ENCODE measurements at places on chromosomes 5 and 9.

- no peak for DNase-seq
Observed at GRCh38 chr5:61496446-61496845, 164.4 kb downstream of the ZSWIM6 start.

GRCh38 chr9:129176701-129177442 lies 1.2 kb downstream of the IER5L start:
- DNase-seq, result no peak

DNA sequence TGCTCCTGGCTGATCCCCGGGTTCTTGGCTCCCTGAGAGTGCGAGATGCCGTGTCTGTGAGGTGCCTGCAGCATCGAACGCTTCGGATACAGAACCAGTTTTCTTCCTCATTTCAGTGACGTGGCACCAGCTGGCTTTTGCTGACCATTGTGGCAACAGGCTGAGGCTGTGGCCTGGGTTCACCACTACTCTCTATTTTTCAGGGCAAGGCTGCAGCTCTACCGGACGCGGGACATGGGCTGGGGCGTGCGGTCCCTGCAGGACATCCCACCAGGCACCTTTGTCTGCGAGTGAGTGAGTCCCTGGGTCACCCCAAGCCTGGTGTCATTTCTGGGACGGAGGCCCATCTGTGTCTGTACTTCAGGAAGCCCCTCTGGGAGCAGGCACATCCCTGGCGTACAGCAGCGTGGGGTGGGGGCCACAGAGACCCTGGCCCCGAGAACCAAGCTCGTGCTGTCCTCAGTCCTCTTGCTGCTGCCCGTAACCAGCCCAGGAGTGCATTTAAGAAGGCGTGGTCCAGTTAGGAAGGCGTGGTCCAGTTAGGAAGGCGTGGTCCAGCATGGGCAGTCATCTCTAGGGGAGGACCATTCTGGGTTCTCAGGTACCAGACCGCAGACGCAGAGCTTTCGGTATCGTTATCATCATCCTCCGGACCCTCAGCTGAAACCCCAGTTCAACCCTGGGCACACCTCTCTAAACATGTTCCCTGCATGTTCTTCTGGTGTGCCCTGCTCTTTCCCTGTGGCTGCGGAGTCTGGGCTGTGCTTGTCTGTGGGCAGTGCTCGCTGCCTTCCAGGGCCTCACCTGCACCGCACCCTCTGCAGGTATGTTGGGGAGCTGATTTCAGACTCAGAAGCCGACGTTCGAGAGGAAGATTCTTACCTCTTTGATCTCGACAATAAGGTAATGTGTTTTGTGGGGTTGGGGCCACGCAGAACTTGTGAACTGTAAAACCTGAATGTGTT lies 60.1 kb upstream of the CACNA1B start:
- DNase-seq, result no peak

DNA sequence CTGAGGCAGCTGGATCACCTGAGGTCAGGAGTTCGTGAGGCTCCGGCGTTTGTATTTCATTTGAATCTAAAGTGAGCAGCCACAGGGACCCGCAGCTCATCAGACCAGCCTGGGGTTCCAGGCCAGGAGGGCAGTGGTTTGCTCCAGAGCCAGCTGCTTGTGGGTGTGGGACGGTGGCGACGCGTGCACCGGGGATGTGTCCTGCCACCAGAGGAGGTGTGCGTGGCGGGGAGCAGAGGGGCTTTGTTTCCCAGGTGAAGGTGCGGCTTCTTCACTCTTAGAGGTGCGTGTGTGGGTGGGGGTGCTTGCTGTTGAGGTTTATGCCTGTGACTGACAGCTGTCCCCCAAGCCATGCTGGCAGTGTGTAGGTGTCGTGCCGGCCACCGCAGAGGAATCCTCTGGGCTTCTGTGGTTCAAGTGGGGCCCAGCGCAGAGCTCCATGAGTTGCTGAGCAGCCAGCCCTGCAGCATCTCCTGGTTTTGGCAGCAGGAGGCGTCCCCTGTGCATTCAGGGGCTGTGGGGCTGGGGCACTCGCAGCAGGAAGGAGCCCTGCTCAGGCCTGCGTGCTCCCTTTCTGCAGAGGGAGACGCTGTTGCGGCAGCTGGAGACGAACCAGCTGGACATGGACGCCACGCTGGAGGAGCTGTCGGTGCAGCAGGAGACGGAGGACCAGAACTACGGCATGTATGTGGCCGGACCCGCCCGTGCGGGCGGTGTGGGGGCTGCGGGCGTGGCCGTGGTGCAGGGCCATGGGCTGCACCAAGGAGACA lies 6.9 kb upstream of the AJM1 start:
- DNase-seq, result no peak

DNA sequence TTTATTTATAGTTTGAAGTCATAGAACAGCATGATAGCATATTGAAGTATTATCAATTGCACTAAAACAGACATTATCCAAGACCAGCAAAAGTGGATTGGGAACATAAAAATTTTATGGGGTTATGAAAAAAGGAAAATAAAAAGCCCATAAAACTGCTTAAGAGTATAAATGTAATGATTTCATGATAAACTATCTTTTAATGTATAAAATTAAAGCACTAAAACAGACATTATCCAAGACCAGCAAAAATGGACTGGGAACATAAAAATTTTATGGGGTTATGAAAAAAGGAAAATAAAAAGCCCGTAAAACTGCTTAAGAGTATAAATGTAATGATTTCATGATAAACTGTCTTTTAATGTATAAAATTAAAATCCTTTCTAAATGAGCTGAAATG lies 119.0 kb upstream of the DAPK1 start:
- DNase-seq, result no peak

- no peak for DNase-seq
Observed at GRCh38 chr5:72503888-72504491, 3.2 kb downstream of the ZNF366 start.

DNA sequence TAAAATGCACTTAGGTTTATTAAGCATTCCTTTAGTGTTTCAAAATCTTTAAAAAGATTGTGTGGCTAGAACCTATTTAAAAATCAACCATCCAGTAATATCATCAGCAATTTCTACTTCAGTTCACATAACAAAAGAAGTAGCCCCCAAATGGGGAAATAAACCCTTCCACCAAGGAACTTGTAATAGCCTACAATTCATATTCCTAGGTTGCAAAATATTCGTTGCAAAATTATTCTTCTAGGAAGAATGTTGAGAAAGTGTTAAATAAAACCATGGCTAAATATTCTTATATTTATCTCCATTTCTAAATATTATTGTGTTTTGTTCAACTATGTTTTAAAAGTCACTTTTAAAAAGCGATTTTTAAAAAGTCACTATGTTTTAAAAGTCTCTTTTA lies 177.9 kb upstream of the PRLR start:
- no peak for DNase-seq

DNA sequence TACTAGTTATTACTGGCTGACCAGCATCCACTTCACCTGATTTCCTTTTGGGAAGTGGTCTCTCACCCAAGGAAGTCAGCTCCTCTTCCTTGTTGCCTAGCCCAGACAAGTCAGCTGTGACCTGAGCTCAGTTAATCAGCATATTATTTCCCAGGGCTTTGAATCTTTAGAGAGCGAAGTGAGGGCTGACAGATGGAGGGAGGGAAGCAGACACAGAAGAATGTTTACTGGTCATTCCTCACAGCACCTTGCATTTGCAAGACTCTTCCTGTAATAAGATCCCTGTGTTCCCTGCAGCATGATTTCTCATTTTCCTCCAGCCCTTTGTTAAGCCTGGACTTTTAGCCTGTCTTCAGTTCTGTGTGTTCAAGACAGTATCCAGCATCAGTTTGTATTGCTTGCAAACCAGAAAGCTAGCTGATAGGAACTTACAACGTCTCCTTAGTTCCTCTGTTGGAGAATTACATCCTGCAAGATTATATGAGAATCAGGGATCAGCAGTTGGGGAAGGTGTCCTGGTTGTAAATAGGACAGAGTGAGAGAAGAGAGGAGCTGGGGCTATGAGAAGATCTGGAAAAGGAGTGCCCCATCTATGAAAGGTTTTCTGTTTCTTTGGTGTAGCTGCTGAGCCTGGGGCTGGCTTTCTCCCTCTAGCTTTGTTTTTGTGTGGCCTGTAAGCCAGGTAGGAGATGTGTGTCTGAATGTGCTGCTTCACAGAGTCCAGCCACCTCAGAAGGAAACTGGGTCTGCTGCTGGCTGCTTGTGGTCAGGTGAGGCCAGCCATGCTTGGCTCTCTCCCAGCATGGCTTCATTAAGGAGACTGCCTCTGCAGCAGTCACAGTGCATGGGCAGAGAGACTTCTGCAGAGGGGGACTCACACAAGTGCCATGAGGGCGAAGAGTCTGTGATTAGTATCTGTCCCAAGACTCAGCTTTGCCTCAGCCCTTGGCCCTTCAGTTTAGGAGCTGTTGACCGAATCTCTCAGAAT lies 50.3 kb downstream of the MAN2A1 start:
- DNase-seq, result no peak

GRCh38 chr5:158995694-158996173 lies 104.0 kb downstream of the EBF1 start:
- DNase-seq, result no peak

DNA sequence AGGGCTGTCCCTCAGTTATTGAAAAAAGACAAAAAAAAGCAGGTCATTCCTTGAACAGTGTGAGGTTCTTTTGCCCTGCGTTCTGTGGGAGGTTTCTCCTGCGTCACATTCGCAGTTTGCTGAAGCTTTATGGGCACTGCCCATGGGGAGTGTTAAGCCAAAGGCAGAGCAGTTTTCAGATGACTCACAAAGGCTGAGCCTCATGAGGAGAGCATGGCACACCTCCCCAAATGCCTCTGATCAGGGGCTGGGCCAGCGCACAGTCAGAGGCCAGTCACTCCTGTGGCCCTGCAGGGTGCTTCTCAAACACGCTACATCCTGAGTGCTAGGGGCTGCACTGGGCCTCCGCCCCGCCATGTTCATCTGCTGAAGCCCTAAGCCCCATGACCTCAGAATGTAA lies 38.4 kb downstream of the IRX1 start:
- DNase-seq, result no peak

DNA sequence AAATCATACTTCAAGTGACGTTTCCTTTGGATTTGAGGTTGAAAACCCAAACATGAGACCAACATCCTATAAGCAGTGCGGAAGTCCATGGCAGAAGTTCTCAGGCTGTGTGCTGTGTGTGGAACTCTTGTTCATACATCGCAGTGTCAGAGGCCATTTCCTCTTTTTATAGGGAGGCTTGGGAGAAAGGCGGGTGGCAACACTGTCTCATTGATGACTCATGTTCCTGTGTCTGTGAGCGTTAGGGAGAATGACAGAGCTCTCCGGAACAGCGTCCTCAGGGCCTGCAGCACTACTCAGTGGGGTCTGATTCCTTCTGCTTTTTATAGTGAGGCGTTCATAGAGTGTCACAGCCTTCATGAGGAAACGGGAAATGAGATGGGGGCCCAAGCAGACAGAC lies 98.8 kb upstream of the BASP1 start:
- no peak for DNase-seq

DNA sequence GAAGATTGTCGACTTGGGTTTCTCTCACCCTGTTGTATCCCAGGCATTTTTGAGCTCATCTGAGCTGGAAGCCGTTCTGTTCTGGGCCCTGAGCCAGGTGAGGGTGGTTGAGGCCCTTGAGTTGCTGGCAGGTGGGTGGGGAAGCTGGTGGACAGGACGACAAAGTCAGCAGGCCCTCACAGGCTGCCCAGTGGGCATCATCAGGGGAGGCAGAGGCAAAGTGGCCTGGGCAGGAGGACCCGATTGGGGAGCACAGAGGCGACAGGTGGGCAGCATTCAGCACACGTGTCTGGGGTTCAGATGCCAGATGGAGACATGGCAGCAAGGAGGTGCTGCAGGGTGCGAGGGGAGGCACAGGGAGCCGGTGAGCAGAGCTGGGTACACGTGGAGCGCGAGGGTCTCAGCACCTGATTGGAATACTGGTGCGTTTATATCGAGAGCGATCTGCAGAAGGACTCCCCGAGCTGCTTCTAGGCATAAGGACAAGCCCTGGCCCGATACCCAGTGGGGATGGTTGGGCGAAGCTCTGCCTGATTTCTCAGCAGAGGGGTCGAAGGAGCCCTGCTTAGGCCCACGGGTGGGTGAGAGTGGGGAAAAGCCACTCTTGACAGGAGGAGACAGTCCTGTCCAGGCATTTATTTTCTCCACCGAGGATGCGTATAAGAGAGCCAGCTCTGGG lies 49.0 kb upstream of the SUSD3 start:
- DNase-seq, result no peak

- no peak for DNase-seq
Observed at GRCh38 chr5:80686757-80687156, 32.0 kb upstream of the DHFR start.

- DNase-seq, result no peak
Observed at GRCh38 chr5:132026516-132027008, 15.1 kb upstream of the ACSL6 start.

- no peak for DNase-seq
Observed at GRCh38 chr5:94463739-94464138, 154.7 kb downstream of the KIAA0825 start.

GRCh38 chr9:18626046-18626698 lies 152.2 kb downstream of the ADAMTSL1 start:
- no peak for DNase-seq

DNA sequence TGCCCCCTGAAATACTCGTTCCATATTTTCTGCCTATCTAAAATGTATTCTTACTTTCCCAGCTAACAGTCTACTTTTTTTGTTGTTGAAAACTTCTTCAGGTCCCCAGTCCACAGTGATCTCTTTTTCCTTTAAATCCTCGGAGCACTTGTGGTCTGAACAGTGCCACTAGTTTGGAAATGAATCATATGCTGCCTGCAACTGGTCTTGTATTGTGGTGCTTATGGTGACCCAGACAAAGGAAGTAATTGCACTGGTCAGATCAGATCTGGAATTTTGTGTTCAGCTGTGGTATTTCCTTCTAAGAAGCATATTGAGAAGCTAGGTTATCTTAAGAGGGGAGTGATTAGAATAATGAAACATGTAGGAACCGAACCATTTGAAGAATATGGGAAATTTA lies 2.9 kb downstream of the UNC13B start:
- DNase-seq, result peak; percentile 12

GRCh38 chr5:156815988-156816599 lies 34.0 kb upstream of the PPP1R2B start:
- no peak for DNase-seq

DNA sequence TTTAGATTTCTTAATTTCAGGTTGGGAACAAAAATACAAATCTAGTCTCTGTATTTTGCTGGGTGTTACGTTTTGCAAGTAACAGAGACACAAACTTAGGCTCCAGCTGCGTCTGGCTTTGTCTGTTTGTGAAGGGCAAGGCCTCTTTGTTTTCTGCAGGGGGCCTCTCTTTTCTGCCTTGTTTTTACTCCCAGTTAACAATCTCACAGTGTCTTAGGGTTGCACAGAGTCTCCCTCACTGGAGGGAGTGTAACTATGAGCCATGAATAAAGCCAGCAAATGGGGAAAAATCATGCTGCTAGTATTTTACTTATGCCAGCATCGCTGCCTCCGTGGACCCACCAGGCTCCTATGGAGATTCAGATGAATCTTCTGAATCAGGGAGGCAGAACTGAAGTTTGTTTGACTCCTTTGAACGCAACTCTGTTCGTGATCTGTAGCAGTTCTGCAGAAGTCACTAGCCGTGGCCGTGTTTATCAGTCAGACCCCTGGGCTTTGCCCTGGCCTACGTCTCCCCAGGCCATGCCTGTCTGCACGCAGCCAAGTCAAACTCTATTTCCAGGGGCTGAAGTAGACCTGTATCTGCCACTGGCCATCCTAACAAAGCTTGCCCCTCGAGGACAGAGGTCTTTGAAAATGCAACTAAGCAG lies 77.2 kb downstream of the ATP10B start:
- no peak for DNase-seq
